ENCODE measurements at places on chromosomes 1 and 21.

- DNase-seq = no peak
These were observed 28.1 kb downstream of the RCOR3 start for GRCh38 chr1:211287218-211287617.

GRCh38 chr1:17635811-17636210 lies 96.3 kb downstream of the ARHGEF10L start:
- peak; percentile 32 for DNase-seq

- DNase-seq = no peak
These were observed 212.1 kb downstream of the PBX1 start for GRCh38 chr1:164771041-164771618.

DNA sequence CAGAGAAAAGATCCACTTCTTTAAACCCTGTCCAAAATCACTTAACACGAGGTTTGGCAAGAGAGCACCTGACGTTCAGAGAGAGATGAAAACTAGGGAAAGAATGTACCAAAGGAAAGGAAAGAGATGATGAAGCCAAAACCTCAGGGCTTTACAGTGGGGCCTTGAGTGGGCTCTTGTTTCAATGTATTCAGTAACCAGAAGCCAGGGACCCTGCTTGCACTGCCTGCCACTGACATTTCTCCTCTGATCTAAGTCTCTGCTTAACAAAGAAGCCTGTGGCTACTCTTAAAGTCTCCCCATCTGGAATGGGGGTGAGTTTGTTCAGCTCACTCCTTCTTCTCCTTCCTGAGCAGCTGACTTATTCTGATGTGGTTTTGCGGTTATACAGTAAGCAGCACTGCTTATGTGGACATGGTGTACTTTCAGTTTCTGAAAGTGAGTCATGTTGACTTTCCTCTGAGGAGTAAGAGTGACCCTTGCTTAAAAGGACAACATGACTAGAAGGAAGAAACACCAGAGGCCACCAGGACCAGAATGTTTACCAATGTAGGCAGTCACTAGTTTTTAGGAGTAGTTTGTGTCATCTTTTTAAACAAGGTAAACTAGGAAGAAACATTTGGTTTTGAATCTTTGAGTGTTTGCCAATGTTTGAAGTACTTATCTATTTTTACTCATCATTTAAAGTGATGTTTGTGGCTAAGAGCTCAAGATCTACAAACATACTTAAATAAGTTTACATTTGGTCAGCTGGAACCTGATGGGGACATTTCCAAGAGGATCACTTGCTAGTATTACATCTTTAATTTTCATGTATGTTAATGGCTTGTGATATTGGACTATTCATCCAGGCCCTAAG lies 87.4 kb downstream of the FASLG start:
- peak; percentile 81 for DNase-seq

DNA sequence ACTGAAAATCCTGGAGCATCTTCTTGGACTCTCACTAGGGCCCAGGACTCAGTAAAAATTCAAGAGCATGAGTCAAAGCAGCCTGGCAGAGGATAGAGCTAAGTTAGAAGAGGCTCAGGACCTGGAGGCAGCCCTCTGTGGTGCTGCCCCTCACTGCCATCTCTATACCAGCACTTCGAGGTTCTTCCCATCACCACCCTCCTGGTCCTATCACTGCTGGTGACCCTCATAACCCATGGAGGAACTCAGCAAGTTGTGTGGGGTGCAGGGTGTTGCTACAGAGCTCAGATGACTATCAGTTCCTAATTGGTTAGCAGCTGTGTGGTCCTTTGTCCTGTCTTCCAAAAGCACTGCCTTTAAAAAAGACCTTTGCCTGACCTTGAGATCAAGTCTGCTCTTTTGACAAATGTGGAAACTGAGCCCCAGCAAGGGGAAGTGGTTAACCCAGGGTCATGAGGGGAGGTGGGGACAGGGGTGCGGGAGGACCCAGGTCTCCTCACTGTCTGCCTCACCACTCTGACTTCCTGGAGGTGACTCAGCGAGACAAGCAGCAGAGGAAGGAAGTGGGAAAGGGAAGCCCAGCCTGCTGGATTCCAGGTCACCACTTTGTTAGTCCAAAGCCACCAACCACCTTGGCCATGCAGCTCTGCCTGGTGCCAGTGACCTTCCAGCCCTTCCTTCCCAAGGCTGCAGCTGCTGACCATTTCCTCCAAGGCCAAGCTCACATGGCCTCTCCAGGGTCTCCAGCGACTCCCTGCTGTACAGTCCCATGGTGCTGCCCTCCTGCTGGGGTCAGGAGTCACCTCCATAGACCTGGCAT lies 199.4 kb upstream of the EDN2 start:
- DNase-seq = peak; percentile 48

DNA sequence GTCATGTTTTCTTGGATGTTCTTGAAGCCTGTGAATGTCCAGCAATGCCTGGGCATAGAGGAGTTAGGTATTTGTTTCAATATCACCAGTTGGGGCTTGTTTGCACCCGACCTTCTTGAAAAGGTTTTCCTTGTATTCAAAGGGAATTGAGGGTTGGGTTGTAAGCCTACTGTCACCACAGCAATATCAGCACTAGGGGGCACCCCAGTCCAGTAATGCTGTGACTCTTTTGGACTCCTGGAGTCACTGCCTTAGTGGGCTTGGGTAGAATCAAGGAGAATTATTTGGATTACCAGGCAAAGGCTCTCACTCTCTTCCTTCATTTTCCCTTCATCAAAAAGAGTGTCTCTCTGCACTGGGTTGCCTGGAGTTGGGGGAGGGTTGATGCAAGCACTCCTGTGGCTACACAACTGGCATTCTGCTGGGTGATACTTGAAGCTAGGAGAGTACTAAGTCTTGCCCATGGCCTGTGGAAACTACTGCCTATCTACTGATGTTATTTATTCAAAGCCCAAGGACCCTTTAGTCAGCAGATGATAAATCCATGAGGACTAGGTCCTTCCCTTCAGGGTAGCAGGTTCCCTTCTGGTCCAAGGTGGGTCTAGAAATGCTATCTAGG lies 34.5 kb downstream of the OR10R2 start:
- peak; percentile 53 for DNase-seq

GRCh38 chr1:183674339-183674738 lies 21.2 kb upstream of the APOBEC4 start:
- DNase-seq = no peak

GRCh38 chr1:209670441-209671082 lies 4.7 kb upstream of the G0S2 start:
- DNase-seq = no peak

GRCh38 chr1:157034137-157034800 lies 11.3 kb downstream of the ARHGEF11 start:
- DNase-seq = no peak

GRCh38 chr1:113007706-113008364 lies 51.8 kb upstream of the SLC16A1 start:
- DNase-seq = no peak

DNA sequence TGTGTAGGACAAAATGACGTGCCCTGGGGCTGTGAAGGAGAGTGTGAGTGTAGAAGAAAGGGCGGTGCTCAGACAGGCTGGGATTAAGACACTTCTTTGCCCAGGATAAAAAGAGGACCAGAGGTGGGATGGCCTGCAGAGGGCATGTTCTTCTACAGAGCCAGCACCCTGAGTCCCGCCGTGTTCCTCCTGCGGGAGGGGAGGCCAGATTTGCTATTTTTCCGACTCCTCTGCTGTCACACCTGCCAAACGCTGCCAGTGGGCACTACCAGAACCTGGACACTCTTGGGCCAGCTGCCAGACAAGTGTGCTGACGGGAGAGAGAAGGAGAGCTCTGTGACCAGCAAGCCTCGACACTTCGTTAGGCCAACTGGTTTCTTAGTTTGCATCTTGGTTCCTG lies 206.4 kb downstream of the PLD5 start:
- no peak for DNase-seq

DNA sequence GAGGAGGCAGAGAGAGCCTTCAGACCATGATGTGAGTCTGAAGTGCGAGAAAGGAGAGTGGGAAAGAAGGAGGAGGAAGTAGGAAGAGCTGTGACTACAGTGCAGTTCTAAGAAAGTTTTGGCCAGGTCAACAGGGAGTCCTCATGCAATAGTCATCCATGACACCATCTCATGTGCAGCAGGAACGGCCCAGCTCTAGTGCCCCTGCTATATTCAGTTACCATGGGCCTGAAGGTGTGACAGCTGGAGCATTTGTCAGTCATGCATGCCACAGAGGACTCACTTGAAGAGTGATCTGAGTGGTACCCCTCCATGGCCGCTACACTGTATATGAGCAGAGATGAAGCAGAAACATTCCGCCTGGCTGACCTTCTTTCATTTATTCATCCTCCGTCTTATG lies 77.9 kb downstream of the OMA1 start:
- DNase-seq = no peak

GRCh38 chr1:181219938-181220337 lies 131.4 kb downstream of the IER5 start:
- DNase-seq = no peak

- DNase-seq = no peak
These were observed 97.1 kb downstream of the ADAMTS1 start for GRCh38 chr21:26748066-26748465.

DNA sequence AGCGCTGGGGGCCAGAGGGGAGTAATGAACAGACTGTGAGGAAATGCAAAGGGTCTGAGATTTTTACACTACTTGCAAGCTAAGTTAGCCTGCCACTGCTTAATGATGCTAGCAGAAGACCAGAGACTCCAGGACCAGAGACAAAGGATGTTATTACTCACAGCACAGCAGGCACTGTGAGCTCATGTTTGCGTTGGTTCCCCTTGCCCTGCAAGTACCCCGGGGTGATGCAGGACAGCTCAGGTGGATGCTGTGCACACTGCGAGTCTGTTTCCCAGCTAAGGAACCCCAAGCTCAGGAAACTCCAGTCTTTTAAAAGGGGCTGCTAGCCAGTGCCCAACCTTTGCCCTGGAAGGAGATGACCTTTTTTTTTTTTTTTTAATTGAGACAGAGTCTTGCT lies 1.2 kb downstream of the FHAD1 start:
- no peak for DNase-seq

DNA sequence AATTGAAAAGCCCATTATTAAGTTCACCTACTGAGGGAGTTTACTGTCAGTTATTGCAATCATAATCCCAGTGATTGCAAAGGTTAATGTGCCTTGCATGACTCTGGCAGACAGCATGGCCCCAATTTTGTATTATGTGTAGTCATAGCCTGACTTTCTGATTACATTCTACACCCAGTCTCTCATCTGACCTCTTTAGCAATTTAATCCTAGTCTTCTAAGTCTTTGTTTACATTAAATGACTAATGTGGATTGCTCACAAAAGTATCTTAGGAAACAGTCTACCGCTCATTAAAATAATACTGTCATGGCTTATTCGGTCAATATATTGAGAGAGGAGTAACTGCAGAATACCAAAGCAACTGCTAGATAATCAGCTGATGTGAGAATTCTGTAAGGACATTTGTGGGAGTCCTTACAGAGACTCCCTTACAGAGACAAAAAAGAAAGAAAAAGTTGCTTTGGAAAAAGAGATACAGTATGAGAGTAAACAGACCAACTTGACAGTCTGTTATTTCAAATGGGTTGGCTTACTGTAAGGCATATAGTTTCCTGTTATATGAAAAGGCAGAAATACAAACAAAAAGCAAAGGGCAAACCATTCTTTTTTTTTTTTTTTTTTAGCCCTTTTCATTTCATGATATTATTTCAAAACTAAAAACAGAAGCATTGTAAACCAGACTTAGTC lies 42.8 kb downstream of the SMG7 start:
- DNase-seq = no peak

DNA sequence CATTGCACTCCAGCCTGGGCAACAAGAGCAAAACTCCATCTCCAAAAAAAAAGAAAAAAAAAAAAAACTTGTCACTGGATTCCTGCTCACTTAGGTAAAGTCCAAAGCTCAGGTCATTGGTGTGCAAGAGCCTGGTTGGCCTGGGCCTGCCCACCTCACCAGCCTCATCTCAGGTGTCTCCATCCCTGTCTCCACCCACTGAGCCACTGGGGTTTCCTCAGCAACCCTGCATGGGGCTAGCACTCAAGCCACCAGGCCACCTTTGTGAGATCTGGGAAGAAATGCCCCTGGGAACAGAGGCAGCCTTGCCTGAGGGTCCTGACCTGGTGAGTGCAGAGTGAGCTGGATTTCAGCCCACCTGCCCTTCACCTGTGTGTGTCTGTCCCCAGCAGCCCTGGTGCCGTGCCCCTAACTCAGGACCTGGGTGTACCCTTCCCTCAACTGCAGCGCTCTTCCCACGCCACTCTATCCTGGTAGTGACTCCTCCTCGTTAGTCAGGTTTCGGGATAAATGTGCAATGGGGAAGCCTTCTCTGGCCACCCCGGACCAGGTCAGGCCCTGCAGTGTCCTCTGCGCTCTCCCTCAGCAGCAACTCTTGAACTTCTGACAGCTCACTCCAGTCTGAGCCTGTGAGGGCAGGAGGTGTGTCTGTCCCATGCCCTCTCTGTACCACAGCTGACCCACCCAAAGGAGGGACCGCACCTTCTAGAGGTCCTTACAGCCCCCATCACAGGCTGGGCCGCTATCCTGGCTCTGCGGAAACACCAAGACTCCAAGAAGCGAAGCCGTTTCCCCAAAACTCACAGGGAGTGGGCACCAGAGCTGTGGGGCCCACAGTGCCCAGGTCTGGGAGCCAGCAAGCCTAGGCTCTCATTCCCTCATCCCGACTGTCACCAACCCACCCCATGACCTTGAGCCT lies 3.3 kb downstream of the PDZK1IP1 start:
- DNase-seq = no peak

- DNase-seq = peak; percentile 86
These were observed 78.6 kb downstream of the KCNN3 start for GRCh38 chr1:154791292-154792166.

DNA sequence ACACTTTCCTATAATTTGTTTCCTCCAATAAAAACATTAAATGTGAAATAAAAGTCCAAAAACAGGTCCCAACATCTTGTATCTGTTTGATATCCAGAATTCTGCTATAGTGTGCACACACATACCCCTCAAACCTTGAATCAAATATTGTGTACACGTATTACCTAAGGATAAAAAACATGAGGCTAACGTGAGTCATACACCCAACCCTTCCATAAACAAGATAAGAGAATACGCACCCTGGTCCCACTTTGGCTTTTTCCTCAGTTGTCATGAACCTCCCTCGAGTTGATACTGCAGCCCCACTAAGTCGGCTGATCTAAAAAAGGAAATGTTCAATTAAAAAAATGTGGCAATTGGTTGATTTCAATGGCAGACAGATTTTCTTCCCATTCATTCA lies 5.2 kb downstream of the KHDC4 start:
- DNase-seq = no peak

DNA sequence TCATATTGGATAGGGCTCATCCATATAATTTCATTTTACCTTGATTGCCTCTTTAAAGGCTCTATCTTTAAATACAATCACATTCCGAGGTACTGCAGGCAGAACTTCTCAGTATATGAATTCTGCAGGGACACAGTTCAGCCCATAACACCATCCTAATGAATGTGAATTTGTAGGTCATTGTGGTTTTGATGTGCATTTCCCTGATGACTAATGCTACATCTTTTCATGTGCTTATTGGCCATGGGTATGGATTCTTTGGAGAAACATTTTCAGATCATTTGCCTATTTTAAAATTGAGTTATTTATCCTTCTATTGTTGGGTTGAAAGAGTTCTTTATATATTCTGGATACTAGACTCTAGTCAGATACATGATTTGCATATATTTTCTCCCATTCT lies 9.6 kb upstream of the RPS6KC1 start:
- DNase-seq = no peak

Measured in CD4-positive, alpha-beta T cell treated with Interleukin-17A for 1 hour (primary cell).